ENCODE measurements at places on chromosomes 5 and 9.

DNA sequence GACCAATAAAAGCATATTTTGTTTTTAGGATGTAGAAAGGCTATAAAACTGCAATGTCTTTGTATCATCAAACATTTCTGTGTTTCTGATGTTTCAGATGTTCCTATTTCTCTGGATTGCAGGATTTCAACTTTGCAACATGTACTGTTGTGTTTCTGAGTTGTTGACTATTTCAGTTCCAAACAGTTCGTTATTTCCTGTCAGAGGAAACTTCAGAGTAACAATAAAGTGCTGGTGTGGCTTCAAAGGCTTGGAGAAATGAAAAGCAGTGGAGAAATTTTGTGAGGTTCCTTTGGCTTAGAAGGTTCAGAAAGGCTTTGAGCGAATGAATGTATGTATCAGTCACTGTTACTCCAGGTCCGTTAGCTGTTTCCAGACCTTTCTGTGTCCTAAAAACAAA is 17.2 kb downstream of the TJP2 start:
- no peak for DNase-seq

DNA sequence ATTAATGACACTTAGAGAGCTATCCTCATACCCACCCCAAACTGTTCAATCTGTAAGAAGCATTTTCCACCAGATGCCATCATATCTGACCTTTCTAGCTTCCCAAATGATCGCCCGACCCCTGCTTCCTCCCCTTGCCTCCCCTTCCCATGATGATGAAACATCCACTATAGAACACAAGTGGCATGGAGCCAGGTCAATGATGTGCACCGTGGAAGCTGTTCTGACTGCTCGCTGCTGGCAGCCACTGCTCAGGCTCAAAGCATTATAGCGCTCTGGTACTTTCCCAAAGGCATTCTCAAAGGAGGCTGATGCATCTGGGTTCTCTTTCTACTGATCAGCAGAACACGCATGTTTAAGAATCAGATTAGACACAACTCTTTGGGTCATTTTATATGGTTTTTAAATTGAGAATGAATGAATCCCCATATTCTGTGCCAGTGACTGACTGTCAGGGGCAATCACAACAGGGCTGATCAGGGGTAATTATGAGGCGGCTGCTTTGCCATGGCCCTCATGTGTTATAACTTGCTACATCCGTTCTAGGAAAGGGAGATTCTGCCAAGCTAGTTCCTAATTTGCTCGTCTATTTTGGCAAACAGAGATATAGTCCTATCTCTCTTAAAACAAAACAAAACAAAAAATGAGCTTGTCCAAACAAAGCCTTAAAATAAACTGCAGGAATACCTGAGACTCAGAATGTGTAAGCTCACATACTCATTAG is 343.7 kb downstream of the ENC1 start:
- no peak for DNase-seq

DNA sequence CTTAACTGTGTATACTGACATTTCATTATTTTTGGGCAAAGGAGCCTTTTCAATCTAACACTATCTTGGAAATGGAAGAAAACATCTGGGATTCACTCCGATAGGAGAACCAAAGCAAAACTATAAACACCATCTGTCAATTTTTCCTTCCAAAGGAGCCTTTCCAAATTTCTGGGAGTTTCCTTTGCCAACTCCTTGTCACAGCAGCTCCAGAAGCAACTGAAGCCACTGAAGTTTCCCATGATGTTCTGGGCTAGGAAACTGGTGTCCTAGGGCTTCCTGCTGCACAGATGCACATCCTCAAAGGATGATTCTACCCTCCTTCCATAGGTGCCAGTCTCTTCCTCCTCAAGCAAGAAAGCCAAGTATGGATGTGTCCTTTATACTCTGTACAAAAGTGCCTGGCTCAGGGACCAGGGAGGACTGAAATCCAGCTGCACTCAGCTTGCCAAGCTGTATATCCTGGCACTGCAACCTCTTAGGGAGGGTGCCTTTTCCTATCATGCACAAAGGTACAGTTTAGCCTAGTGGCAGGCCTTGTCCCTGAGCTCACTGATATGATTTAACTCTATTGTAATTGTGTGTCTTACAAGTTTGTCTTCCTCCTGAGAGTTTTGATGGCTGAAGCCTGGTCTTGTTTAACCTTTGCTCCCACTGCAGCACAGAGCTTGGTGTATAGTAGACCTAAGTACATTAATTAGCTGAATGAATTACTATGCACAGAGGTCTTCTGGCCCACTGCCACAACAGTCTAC is 8.4 kb upstream of the UBAP1 start:
- no peak for DNase-seq

DNA sequence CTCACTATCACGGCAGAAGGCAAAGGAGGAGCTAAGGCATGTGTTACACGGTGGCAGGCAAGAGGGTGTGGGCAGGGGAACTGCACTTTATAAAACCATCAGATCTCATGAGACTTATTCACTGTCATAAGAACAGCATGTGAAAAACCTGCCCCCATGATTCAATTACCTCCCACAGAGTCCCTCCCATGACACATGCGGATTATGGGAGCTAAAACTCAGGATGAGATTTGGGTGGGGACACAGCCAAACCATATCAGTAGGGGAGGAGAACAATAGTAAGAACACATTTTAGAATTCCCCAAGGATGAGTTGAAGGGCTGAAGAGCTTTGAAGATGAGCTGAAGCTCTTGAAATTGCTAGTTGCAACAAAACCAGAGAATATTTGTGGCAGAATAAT is 287.9 kb downstream of the SMARCA2 start:
- DNase-seq, result no peak

DNA sequence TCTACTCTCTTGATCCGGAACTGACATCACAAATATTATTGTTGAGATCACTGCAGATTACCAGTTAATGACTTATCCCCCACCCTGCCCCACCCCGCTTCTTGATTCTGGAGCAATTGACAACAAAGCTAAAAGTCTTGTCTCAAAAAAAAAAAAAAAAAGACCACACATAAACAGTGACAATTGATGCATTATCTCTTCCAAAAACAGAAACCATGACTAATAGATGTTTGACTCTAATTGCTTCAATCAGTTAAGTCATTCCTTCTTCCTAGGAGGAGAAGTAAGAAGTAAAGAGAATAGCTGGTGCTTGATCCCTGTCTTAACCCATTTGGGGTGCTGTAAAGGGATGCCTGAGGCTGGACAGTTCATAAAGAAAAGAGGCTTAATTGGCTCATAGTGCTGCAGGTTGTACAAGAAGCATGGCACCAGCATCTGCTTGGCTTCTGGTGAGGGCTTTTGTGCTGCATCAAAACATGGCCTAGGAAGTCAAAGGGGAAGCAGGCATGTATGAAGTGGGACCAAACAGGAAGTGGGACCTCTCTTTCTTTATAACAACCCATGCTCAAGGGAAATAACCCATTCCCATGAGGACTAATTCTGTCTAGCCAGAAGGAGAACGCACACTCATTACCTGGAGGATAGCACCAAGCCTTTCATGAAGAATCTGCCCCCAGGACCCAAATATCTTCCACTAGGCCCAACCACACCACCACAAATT is 158.7 kb downstream of the TMEM167A start:
- no peak for DNase-seq

DNA sequence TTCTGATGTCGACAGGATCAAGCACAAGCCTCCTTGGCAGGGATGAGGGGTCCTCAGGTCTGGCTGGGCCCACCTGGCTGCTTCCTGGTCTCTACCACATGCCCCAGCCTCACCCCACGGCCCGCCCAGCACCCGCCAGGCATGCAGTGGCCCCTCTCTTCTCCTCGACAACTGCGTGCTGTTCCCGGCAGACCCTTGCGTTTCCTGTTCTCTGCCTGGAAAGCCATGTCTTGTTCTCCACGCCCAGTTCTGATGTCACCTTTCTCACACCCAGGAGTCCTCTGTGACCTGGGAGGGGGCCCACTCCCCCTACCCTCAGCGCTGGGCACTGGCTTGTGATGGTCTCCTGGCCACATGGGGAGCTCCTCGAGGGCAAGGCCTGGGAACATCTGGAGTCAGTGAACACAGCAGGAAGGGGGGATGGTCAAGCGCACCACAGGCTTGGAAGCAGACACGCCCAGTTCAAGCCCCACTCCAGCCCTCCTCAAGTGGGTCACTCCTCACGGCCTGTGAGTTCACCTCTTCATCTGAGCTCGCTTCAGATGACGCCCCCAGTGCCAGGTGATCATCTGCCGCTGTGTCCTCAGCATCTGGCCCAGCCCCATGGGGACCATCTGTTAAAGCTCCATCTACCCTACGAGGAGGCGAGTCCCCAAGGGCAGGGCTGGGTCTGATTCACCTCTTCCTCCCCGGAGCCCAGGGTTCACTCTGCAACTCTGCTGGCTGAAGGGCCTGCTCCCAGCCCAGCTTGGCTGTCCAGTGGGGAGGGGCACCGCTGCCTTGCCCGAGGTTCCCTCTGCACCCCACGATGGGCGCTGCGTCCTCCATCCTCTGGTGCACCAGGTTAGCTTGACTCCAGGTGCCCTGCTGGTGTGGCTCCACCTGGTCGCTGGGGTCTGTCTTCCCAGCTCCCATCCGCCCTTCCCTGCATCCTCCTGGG is 133.2 kb upstream of the PHYKPL start:
- no peak for DNase-seq

GRCh38 chr5:79023348-79023747 is 38.2 kb upstream of the ARSB start:
- no peak for DNase-seq

DNA sequence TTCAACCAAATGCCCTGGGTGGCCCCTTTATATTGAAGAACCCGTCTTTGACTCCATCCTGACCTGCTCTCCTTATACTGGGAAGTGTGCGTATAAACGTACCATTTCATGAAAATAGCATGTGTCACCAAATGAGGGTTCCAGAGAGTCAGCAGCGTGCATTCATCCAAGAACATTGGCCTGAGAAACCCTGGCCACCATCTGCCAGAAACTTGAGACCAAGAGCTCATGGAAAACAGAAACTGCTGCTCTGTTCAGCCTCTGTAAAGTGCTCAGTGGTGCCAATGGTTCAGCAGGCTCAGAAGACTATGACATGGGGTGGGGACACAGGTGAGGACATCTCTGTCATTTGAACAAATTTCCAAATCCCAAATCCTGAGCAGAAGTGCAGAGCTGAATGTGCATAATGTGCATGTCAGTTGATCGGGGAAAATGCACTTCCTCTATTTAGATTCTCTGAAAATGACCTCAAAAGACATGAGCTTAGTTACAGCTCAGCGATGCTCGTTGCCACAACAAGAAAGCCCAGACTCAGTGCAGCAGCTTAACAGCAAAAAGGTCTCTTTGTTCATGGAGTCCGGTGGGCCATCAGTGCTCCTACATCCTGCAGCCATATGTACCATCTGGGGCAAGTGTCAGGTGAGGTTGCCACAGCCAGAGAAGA is 176.1 kb downstream of the ATPSCKMT start:
- DNase-seq, result no peak

- no peak for DNase-seq
Observed at GRCh38 chr9:93950619-93951601, 4.2 kb downstream of the BARX1 start.

DNA sequence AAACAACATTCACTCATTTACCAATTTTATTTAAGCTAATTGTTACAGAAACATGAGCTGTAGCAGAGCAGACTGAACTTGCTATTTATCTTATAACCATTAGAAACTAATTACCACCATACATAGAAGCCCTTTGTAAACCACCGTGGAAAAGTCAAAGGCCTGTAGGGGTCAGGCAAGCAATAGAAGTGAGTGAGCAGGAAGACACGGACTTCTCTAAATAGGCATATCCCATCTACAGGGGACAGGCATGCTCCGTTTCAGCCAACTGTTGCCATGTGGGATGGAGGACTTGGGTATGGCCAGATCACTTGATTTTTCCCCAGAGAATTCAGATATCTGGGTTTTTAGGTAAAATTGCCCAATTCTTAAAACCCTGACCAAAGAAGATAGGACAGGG is 44.8 kb downstream of the PRRC1 start:
- peak; percentile 4 for DNase-seq

DNA sequence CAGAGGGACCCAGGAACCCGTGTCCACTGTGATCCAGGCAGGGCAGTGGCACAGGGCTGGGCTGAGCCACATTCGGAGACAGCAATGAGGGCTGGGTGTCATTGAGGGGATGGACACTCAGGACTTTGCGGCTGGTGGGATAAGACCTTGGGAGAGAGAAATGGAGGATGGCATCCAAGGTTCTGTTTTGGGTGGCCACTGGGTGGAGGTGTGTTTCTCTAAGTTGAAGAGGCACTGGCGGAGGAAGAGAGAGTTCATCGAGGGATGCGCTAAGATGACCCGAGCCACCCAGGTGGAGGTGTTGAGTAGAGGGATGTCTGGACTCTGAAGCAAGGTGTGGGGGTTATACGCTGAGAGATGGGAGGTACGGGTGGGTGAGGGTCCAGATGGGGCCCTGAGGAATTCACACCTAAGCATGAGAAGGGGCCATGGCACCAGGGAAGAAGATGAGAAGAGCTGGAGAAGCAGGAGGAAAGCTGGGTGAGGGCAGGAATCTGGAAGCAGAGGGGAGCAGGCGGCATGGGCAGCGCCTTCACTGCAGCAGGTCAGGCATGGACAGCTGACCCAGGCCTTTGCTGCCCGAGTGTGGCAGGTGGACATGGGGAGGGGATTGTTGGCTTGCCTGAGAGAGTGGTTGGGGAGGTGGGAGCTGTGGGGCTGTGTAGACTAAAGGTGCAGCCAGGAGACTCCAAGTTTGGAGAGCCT is 2.5 kb upstream of the SLC25A48 start:
- no peak for DNase-seq

- peak; percentile 91 for DNase-seq
Observed at GRCh38 chr5:17882760-17883488, 248.7 kb downstream of the TAF11L14 start.
